ENCODE measurements at places on chromosomes 4 and X. TPM values are rescaled to one million over a fixed set of nuclear protein-coding genes. Genes with fewer than 3 reads are reported as not detected.

Gene CYBB
- total RNA-seq = 0.03 TPM

Gene SLC10A4
- total RNA-seq = 4.4 TPM

Gene BMP3
- not detected for total RNA-seq

Gene CHIC2
- 9.7 TPM for total RNA-seq

Gene NPY5R
- not detected for total RNA-seq

Gene ETDA
- total RNA-seq = not detected

Gene CENPVL3
- 0.08 TPM for total RNA-seq

Gene CTAG2
- not detected for total RNA-seq

Gene EDNRA
- 0.21 TPM for total RNA-seq

Gene MAP3K15
- total RNA-seq = 1.7 TPM

Gene FDCSP
- not detected for total RNA-seq

Gene F8A3
- total RNA-seq = 1.0 TPM

Gene ITGB1BP2
- total RNA-seq = 0.44 TPM

Gene CSAG1
- total RNA-seq = 0.24 TPM

Gene RASL11B
- total RNA-seq = 0.20 TPM

Measured in A549 treated with AZD2906 at 1 μM for 4 hours (cell line).